ENCODE measurements at places on chromosomes 7 and 10. TPM values are rescaled to one million over a fixed set of nuclear protein-coding genes. Genes with fewer than 3 reads are reported as not detected.
A peak's percentile ranks its signal among the peaks of the same experiment; 100 is the strongest.

GRCh38 chr7:447523-447922, 72.1 kb downstream of the PDGFA start:
- no peak for DNase-seq

- DNase-seq = peak; percentile 84
Observed at GRCh38 chr10:17062493-17062892, 67.1 kb downstream of the CUBN start.

- DNase-seq = no peak
Observed at GRCh38 chr7:79304711-79305110, 148.8 kb downstream of the MAGI2 start.

GRCh38 chr10:75916906-75917305, 485.5 kb downstream of the LRMDA start:
- DNase-seq = no peak

GRCh38 chr10:13351340-13351915, 3.3 kb upstream of the SEPHS1 start:
- no peak for DNase-seq

GHITM gene
- total RNA-seq = 203 TPM

- DNase-seq = no peak
Observed at GRCh38 chr10:17375936-17376584, 78.3 kb downstream of the ST8SIA6 start.

GRCh38 chr7:128914566-128915151, 4.2 kb upstream of the KCP start:
- no peak for DNase-seq

PRKRIP1 gene
- 14.3 TPM for total RNA-seq

CLEC2L gene
- not detected for total RNA-seq

SPDYE5 gene
- total RNA-seq = not detected

DNA sequence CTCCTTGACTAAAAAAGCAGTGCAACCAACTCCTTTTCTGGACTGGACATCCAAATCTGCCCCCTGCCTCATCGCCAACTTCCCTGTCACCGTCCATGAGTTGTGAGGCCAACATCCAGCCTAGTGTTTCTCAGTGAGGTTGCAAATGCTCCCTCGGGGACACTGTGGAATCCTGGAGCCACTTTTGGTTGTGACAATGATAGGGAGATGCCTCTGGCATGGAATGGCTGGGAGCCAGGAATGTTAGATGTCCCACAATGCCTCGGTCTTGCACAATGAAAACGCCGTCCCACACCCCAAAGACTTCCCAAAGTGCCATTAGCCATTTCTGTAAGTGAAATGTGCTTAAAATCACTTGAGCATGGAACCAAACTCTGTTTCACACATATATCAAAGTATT, 105.2 kb downstream of the OSBPL3 start:
- DNase-seq = no peak

All from pulmonary artery endothelial cell (primary cell).